ENCODE measurements at places on chromosomes 12 and 14.

GRCh38 chr12:31705621-31706020, 23.2 kb downstream of the AMN1 start:
- DNase-seq: no peak

GRCh38 chr12:78888568-78888967, 24.0 kb downstream of the SYT1 start:
- DNase-seq: peak; percentile 48

GRCh38 chr12:76698966-76699365, 64.9 kb upstream of the ZDHHC17 start:
- DNase-seq: no peak

- peak; percentile 80 for DNase-seq
Observed at GRCh38 chr12:110826592-110827200, 20.1 kb upstream of the CCDC63 start.

GRCh38 chr14:90726656-90727055, 89.6 kb downstream of the TTC7B start:
- peak; percentile 22 for DNase-seq

DNA sequence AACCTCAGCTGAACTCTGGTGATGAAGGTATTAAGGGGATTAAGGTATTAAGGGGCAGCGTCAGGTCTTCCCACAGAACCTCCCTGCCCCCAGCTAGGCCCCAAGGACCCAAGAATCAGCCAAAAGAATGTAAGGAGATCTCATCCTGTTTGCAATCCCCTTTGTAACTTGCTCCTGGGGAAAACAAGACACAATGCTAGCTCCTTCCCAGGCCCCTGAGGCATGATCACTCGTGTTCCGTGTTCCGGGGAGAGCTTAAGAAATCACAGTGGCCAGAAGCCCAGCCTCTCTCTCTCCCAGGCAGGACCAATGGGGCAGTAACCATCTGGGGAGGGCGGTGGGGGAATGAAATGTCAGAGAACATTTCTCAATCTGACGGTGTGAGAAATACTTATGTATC, 33.2 kb downstream of the PIGH start:
- DNase-seq: no peak

DNA sequence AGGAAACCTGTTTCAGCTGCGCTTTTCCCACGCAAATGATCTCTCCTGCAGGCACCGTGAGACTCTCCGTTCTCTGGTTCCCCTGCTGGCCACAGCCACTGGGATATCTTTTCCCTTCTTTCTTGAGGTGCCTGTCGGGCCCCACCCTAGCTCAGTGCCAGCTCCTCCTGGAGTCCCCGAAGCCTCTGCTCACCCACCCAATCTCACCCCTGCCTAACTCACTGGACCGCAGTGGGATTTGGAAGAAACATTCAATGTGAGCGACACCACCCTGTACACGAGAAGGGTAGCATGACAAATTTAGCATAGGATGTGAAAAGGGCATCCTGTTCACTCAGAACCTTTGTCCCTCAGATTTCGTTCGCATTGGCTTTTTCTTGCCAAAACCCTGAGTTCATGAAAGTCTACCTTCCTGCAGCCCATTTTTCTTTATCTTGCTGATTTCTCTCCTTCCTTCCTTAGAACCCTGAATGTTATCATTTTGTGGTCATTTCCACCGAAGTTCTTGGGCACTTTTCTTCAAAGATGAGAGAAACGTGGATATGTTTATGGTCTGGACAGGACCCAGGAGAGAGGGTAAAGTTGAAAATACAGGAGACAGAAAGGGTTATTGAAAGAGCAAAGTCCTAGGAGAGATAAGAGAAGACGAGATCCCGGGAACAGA, 63.6 kb upstream of the ELK3 start:
- DNase-seq: no peak

DNA sequence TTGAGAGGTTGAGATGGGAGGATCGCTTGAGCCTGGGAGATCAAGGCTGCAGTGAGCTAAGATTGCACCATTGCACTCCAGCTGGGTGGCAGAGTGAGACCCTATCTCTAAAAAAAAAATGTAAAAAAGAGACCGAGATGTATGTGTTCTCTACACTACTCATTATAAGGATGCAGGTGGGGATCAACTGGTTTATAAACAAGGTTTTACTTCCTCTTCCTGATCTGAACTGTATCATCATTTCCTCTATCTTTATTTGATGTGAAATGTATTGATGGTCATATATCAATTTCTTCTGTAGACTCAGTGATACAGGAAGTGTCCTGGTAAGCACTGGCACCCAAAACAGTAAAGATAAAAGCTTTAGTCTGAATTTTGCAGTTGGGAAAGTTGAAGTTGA, 20.1 kb upstream of the USP44 start:
- DNase-seq: no peak

GRCh38 chr12:47993491-47993890, 10.8 kb downstream of the COL2A1 start:
- DNase-seq: no peak

- DNase-seq: no peak
Observed at GRCh38 chr12:6839482-6840201, 1.1 kb upstream of the GNB3 start.

DNA sequence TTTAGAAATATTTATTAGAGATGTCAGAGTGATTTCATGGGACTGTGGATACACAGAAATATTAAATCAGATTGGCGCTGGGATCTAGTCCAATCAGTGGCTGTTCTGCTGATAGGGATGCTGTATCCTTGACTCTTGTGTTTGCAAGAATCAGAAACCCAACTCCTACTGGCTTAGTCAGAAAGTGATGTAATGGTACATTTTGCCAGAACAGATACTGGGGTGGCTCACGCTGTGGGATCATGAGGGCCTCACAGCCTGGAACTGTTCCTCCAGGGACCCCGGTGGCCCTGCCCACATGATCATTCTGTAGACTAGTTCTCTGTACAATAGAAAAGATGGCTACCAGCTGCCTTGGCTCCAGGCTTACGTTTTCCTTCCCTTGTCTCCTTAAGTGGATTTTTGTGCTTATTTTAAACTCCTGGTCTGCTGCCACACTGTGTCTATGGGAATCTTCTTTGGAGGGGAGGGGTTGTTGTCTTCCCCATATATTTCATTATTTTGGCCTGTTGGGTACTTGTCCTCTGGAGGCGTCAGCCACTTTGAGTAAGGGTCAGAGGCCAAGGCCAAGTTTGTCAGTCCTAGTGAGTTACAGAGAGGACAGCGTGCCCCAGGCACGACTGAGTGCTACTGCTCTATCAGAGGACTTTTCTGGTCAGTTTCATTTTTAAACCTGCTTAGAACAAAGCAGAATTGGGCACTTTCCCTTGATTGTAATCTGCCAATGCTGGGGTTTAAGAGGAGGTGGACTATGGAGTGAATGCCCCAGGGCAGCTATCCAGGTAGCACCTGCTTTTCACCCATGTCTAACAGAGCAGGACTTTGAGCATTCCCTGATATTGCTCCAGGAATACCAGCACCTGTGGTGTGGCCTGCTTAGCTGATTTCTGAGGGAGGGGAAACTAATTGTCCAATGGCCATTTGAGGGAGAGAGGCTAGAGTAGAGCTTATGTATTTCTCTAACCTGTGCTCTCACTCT, 164.3 kb downstream of the SLC5A8 start:
- DNase-seq: no peak

DNA sequence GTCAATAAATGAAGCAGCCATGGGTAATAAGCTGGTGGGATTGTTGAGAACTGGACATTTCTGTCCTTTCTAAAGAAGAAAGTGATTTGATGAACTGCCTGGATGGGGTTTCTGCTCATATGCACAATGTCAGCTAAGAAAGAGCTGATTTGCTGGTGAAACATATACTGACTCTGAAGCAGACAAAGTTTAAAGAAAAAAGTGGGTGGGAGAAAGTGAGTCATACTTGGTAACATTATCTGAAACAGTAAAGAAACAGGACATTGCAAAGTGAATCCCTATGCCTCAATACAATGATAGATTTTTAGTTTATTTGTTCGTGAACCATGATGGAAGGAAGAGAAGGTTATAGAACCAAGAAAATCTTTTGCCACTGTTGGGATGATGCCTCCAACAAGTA, 95.6 kb upstream of the DNM1L start:
- DNase-seq: no peak

GRCh38 chr14:53979747-53980642, 23.4 kb upstream of the BMP4 start:
- DNase-seq: peak; percentile 63

DNA sequence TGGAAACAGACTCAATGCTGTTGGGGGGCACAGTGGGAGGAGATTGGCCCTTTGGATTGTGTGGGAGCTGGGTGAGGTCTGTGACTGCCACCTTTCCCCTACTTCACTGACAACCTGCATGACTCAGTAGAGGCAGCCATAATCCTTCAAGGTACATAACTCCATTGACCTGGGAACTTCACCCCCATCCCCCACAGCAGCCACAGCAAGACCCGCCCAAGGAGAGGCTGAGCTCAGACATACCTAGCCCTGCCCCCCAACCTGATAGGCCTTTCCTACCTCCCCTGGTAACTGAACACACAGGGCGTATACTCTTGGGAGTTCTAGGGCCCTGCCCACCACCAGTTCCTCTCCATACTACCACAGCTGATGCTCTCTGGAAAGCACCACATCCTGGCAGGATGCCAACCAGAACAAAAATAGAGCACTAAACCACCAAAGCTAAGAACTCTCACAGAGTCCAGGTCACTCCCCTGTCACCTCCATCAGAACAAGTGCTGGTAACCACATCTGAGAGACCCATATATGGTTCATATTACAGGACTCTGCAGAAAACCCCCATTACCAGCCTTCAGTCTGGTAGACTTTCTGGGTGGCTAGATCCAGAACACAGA, 703.9 kb downstream of the FSCB start:
- DNase-seq: peak; percentile 3

DNA sequence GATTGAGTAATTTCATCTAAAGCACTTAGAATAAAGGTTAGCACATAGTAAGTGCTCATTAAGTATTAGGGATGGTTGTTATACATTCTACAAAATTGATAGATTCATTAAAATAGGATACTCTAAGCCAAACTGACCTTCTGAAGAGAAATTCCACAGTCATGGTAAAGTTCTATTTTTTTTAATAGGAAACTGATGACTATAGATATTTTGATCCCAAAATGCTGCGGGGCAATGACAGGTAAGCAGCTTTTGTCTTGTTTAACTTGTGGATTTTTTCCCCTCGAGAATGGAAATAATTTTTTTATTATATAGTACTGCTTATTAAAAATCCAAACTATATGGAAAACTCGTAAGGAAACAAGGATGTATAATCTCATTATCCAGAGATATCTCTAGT, 97.0 kb downstream of the SCFD1 start:
- DNase-seq: no peak

DNA sequence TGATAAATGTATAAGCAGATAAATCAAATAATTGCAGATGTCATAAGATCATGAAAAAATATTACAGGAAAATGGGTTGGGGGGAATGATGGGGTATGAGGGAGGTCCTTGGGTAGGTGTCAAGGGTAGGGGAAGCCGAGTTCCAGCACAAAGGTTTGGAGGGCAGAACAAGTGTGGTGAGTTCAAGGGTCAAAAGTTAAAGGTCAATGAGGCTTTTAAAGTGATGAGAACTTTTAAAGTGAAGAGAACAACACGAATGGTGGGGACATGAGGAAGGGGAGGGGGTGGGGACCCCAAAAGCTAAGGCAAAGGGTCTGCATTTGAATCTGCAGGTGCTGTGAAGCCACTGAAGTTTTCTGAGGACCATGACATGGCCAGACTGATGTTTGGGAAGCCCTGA, 200.6 kb upstream of the NOS1 start:
- no peak for DNase-seq

DNA sequence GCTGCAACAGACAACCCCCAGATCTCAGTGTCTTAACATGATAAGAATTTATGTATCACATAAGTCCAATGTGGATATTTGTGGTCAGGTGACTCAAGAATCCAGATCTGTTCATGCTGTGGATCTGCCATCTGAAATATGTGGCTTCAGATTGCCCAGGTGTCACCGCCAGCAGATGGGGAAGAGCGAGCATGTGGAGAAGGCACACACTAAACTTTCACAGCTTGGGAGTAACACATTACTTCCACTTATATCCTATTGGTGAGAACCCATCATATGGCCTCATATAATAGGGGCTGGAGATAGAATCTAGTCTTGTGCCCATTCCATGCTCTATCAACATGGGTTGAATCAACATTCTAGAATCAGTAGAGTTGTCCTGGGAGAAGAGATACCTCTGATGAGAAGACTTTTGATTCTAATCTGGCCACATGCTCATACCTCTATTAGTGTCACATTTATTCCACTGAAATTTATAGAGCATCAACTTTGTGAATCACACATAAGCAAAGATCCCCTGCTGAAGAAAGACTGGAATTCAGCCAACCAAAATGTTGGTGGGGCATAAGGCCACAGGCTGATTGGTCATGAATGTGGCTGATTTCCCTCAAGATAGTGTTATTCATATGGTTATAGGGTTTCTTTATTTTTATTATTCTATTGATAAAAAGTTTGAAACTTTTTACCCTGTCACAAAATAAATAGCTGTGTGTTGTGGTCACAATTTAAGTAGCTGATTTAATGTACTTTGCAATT, 6.0 kb upstream of the CALCOCO1 start:
- no peak for DNase-seq

- no peak for DNase-seq
Observed at GRCh38 chr12:102080842-102081241, 19.1 kb upstream of the WASHC3 start.

DNA sequence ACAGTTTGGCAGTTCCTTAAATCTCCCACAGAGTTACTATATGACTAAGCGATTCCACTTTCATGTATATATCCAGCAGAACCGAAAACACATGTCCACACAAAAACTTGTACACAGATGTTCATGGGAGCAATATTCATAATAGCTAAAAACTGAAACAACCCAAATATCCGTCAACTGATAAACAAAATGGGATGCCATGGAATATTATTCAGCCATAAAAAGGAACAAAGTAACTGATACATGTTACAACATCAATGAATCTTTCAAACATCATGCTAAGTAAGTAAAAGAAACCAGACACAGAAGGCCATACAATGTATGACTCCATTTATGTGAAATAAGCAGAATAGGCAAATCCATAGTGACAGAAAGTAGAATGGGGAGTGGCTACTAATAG, 80.2 kb upstream of the GPHB5 start:
- no peak for DNase-seq

GRCh38 chr12:24600551-24600950, 348.4 kb downstream of the BCAT1 start:
- DNase-seq: no peak

DNA sequence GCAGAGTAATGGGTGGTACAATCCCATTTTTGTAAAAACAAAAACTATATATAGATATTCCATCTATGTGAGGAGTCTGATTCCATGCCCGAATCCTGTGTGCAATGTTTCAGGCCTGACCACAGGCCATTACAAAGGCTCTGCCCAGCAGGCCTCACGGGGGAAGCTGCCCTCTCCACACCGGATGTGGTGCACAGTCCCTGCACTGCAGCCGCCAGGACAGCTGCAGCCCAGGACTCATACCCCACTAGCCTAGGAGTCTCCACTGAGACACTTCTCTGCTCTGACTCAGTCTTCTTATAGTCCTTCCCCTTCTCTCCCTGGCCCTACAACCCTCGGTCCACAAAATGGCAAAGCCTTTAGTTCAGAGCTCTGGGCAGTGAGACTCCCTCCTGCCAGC, 190.4 kb downstream of the PPM1H start:
- no peak for DNase-seq

GRCh38 chr12:93808169-93808899, 131.2 kb downstream of the CRADD start:
- no peak for DNase-seq

- peak; percentile 58 for DNase-seq
Observed at GRCh38 chr14:22471545-22472121, 117.4 kb downstream of the DAD1 start.

All from H4 (cell line).